Endothelial cell of umbilical vein (primary cell): ENCODE measurements at places on chromosomes 5 and 9. TPM values are rescaled to one million over a fixed set of nuclear protein-coding genes. Genes with fewer than 3 reads are reported as not detected.
A peak's percentile ranks its signal among the peaks of the same experiment; 100 is the strongest.

DNA sequence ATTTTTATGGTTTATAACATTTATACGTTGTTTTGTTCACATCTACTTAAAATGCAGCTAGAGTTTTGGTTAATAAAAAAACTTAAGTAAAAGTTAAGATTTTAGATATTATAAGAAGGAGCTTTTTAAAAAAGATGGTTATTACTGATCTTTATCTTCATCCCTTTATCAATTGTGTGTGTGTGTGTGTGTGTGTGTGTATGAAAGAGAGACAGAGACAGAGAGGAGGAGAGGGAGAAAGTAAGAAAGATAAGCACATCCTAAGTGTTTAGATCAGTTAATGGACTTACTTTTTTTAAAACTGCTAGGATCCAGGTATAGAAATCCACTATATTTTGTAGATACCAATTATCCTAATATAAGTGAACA lies 45.8 kb upstream of the RICTOR start:
- H3K4me1 ChIP-seq: peaks cover 38% of the 10 kb centered on the region
- no peaks in the 10 kb centered on the region for H3K36me3 ChIP-seq
- H3K27ac ChIP-seq: no peak overlapping the region
- H3K27me3 ChIP-seq: no peaks in the 10 kb centered on the region

GRCh38 chr5:75279321-75279720 lies 42.6 kb upstream of the ANKRD31 start:
- no peaks in the 10 kb centered on the region for H3K4me1 ChIP-seq
- no peaks in the 10 kb centered on the region for H3K27me3 ChIP-seq

GRCh38 chr5:81246697-81247096 lies 13.6 kb downstream of the CKMT2 start:
- no peaks in the 10 kb centered on the region for H3K36me3 ChIP-seq
- no peaks in the 10 kb centered on the region for H3K27me3 ChIP-seq
- H3K4me1 ChIP-seq: peaks cover 5% of the 10 kb centered on the region

DNA sequence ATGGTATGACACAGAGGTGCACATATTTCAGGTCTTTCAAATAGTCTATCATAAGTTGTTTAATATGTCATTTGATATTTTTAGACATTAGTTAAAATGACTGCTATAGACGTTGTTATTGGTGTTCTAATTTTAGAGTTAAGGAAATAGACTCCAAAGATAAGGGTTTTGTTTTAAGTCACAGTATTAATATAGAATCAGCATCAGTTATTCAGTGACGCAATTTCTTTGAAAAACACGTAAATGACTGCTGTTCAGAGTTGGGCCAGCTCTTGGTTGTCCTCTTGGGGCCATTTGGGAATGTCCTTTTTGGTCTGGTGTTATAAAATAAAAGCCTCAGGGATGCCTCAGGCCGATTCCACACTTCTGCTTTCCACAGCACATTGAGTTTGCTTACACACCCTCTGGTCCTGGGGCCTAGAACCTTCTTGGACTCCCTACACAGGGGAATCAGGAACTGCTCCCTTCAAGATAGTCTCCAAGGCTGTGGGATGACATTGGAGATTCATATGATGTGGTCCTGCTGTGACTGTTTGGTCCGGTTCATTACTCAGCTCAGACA lies 14.3 kb downstream of the OTULIN start:
- H3K4me1 ChIP-seq: no peaks in the 10 kb centered on the region
- no peak overlapping the region for H3K27ac ChIP-seq
- peaks cover 17% of the 10 kb centered on the region for H3K36me3 ChIP-seq
- H3K4me3 ChIP-seq: no peak overlapping the region

DNA sequence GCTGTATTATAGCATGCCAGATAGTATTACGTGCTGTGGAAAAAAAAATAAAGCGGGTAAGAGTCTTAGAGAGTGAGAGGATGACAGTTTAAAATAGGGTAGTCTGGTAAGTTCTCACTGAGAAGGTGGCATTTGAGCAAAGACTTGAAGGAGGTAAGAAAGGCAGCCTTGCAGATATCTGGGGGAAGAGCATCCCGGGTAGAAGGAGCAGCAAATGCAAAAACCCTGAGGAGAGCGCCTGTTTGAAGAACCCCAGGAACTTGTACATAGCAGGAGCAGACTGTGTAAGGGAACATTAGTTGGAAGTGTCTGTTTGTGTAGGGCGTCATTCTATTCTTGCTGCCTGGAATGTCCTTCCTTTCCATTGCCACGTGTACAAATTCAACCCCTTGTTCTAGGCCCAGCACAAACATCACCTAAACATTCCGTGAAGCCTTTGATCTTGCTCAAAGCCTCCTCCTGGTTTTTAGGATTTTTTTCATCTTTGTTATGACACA lies 2.6 kb downstream of the AP3S1 start:
- H3K36me3 ChIP-seq: no peaks in the 10 kb centered on the region
- no peak overlapping the region for H3K4me3 ChIP-seq
- peaks cover 30% of the 10 kb centered on the region for H3K4me1 ChIP-seq
- no peaks in the 10 kb centered on the region for H3K27me3 ChIP-seq

DNA sequence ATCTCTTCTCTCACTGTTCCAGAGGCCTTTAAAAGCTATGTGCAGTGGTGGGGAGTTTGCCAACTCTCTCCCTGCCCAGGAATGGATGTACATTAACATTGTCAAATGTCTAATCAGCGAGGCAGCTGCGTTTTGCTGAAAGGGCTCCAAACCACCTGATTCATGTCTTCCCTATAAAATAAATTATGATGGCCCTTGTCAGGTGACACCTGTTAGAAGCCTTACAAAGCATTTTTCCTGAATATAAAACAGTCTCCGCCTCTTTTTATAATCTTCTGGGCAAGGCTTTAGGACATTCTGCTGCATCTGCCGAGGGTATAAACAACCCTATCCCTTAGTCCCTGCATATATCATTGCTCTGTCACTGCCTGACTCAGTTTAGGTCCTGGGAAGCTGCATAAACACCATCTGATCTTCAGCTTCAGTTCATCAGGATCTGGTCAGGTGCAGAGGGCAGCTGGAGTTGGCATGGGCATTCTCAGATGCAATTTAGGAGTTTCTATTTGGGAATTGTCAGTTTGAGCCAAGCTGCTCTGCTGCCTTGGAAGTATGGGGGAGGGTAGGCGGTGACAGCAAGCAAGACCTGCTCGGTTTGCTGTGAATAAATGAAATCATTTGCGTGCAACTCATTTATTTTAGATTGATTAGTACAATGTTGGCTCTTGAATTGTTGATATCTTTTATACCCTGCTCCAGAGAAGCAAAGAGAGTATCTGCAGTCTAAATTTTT lies 103.5 kb downstream of the ACER2 start:
- no peak overlapping the region for H3K27ac ChIP-seq
- H3K4me3 ChIP-seq: no peak overlapping the region
- DNase-seq: no peak
- H3K36me3 ChIP-seq: no peaks in the 10 kb centered on the region
- H3K4me1 ChIP-seq: no peaks in the 10 kb centered on the region

DNA sequence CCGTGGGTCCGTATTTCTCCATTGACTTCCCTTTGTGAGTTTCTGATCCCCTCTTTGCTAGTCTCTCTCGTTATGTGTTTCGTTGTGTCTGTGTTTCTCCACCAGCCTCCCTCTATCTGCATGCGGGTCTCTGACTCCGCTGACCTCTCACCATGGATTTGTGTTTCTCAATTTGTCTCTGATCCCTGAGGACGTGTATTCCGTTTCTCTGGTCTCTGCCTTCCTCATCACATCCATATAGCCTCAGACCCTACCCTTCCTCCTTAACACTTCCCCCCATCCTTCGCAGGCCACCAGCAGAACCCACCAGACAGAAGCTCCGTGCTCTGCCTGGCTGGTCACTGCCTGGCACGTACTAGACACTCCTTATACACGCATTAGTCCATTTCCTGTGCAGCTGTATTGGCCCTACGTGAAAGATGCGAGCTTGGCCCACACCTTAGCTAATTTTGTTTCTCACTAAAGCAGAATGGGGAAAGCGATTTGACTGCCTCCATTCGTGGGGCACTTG lies 631 bp downstream of the B4GALT7 start:
- H3K4me1 ChIP-seq: peaks cover 14% of the 10 kb centered on the region
- peaks cover 5% of the 10 kb centered on the region for H3K36me3 ChIP-seq
- peak overlapping the region; percentile 73 for H3K4me3 ChIP-seq
- DNase-seq: peak; percentile 54

The PRDM12 gene
- not detected in 2 replicates for total RNA-seq

The ELOVL7 gene
- 0.09 TPM in 1 of 2 replicates, not detected in the other for total RNA-seq
